ENCODE measurements at places on chromosomes 6 and 20.

- DNase-seq = peak; percentile 97
Observed at GRCh38 chr6:16723826-16724225, 37.4 kb downstream of the ATXN1 start.

- DNase-seq = no peak
Observed at GRCh38 chr6:151109361-151109760, 130.4 kb upstream of the AKAP12 start.

DNA sequence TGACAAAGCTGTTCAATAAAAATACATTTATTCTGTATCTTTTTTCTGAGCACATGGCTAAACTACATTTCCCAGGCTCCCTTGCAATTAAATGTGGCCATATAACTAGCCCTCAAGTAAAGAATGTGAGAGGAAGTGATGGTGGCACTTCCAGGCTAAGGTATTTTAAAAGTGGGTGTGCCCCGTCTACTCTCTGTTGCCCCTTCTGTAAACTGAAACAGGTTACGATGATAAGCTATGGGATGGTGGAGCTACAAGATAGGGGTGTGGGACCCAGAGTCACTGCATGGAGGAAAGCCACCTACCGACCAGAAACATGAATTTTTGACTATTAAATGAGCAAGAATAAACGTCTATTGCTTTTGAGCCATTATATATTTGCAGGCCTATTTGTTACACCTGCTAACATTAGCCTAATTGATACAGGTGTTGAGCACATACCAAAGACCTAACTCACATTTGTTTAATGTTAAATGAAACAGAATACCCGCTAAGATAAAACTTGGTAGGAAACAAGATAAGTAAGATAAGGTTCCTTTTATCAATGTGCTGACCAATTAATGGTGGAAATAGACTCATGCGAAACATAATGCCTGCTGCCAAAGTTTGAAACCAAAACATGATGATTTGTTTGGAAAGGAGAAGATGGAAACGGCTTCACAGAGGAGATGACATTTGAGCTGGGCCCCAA, 3.1 kb downstream of the FYN start:
- DNase-seq = no peak

- no peak for DNase-seq
Observed at GRCh38 chr20:11246251-11246775, 572.5 kb upstream of the JAG1 start.

DNA sequence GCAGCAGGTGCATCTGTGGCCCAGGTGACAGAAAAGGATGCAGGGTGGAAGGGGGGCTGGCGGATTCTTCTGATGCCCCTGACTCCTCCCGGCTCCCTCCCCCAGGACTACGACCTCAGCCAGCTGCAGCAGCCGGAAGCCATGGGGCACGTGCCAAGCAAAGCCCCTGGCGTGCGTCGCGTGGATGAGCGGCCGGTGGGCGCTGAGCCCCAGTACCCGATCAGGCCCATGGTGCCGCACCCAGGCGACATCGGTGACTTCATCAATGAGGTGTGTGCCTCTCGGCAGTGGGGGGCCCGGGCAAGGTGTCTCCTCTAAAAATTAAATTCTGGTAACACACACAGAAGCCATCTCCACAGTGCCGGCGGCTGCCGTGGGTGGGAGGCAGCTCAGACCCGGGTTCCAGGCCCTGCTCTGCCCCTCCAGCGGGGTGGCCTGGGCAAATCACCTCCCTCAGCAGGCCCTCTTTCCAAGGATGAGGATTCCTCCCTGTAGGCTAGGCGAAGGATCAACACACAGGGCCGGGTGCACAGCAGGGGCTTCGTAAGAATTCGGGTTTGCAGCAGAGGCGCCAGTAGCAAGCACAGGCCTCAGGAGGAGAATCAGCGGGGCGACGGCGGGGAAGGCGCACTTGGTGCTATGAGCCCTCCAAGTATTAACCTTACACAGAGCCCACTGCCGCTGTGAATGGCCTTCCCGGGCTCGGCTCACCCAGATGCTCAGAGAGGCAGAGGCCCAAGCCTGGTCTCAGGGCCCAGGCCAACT, 131.5 kb downstream of the TAF4 start:
- DNase-seq = no peak

GRCh38 chr6:22622351-22622750, 53.0 kb downstream of the HDGFL1 start:
- DNase-seq = no peak

DNA sequence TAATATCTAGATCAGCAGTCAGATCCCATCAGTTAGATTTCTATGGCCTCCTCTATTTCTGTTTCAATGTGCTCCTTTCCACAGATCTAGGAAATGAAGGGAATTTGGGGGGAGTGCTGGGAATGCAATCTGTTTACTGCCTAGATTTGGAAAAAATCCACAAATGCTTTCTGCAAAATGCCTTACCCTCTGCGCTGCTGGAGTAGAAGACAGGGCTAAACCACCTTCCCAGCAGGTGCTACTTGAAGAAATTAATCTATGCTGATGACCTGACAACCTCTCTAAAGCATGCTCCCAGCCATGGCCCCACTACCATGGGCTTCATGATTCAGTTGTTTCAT, 46.2 kb downstream of the LY86 start:
- no peak for DNase-seq

DNA sequence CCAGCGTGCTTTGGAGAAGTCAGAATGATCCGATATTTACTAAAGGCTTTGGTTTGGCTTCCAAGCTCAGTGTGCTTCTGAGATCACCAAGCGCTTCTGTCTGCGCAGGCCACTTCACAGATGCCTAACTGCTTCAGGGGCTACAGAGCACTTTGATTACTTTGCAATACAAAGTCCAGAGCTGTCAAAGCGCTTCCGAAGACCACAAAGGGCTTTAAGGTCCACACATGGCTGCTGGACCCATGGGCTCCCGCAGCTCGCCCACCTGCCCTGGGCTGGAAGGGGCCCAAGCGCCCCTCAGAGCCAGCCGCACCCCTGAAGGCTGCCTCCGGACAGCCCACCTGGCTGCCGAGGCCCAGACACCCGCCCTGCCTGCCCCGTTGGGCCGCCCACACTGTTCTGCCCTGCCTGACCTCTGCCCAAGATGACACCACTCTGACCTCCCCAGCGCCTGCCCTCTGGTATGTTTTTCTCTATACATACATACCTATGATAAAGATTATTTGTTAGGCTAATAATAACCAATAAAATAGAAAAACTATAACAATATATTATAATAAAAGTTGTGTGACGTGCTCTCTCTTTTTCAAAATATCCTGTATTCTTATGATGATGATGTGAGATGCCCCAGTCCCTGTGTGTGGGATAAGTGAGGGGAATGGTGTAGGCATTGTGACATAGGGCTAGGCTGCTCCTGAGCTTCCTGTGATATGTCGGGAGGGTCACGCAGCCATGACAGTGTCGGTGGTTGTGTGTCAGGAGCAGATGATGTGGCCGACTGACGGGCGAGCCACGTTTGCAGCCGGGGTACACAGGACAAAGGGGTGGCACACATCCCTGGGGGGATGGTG, 22.6 kb downstream of the DYNLT1 start:
- DNase-seq = no peak

GRCh38 chr6:70547313-70547712, 19.4 kb upstream of the SDHAF4 start:
- DNase-seq = no peak

- DNase-seq = no peak
Observed at GRCh38 chr6:10412461-10413261, 2.2 kb downstream of the TFAP2A start.

DNA sequence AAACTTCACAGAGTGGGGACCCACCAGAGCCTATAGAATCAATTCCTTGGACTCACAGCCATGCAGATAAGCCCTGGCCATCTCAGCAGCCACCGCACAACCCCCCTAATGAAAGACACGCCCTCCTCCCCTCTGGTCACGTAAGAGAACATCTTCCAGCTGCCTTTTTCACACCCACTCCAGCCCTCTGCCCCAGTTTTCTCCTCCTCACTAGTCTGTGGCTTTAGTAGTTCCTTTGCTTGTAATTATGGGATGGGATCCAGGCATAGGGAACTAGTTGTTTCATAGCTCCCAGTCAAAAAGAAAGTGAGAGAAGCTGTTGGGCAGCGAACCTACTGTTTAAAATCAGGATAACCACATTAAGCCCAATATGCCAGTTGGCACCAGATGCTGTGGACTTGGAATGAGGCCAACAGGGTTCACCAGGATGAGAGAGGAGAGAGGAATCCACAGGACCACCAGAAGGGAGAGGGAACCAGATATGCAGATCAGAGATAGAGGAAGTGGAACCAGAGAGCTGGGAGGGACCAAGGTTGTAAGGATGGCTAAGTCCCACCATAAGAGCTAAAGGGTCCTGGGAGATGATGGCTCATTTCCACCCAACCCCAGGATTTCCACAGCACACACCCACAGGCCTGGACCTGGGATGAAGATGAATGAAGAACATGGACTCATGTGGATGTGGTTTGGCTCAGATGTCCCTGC, 9.0 kb upstream of the BTN3A1 start:
- no peak for DNase-seq

DNA sequence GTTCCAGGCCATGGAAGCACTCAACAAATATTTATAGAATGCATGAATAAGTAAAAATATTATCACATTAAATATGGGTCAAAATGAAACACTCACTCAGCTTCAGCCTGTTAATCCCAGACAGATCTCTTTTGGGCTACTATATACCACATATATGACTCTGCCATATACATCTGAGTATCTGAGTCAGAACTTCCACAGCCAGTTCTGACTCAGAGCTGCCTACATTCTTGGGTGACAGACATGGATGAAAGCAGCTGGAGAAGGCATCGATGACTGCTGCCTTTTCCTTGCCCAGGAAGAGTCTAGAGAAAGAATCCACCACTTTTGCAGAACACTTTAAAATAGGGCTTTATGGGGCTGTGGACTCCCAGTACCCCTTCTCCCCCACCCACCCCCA, 11.5 kb upstream of the PDYN start:
- no peak for DNase-seq

DNA sequence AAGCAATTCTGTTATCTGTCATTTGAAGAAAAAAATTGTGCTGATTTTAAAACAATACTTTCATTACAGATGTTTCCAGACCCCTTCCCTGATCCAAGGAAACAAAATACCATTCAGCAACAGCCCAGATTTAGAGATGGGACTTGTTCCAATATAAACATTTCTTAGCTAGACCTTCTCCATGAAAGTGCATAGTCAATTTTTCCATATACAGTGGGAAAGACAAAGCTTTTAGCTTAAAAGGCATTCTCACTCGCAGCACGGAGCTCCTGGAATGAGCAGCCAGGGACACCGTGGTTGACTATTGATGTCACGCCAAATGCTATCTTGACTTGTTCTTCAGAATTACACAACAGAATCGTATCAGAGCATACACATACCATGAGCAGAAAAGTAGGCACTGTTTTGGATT, 21.5 kb downstream of the LAMA4 start:
- DNase-seq = no peak

GRCh38 chr6:12279322-12280091, 10.7 kb upstream of the EDN1 start:
- no peak for DNase-seq

- no peak for DNase-seq
Observed at GRCh38 chr6:5099537-5099936, 14.4 kb downstream of the PPP1R3G start.

DNA sequence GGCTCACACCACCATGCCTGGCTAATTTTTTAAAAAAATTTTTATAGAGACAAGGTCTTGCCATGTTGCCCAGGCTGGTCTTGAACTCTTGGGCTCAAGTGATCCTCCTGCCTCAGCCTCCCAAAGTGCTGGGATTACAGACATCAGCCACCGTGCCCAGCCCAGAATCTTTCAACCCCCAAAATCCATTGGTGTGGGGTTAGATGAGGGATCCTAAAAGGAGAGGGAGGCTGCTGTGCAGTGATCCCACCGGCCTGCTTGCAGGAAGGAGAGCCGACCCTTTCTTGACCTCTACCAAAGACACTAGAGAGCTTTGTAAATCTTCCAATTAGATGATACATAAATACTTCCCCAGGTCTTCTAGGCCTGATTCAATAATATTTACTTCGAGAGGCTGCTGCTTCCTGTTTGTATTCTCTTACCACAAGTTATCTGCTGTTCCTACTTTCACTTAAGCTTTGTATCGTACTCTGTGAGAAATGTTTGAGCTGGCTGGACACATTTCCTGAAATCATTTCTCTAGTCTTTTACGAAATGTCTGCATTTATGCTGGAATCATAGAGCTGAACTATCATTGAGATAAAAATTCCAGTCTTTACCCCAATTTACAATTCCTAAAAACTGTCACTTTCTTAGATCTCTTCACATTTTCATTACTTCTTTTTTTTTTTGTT, 49.3 kb upstream of the IER3 start:
- no peak for DNase-seq

GRCh38 chr6:31901415-31901952, 402 bp downstream of the ZBTB12 start:
- DNase-seq = no peak

DNA sequence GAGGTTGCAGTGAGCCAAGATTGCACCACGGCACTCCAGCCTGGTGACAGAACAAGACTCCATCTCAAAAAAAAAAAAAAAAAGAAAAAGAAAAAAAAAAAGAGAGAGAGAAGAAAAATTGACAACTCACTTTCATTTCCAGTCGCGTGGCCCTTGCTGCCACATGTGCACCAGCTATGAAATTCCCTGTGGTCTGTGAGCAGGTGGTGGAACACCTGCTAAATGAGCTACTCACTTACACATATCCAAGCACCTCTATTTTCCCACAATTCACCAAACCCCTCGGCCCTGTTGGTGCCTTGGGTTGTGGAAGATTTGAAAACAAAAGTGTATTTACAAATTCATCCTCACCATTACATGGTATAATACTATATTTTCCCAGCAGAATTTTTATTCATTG, 105.2 kb upstream of the ASF1A start:
- no peak for DNase-seq

- DNase-seq = no peak
Observed at GRCh38 chr20:4038047-4038459, 22.7 kb upstream of the RNF24 start.

- no peak for DNase-seq
Observed at GRCh38 chr20:21134883-21135493, 9.1 kb downstream of the KIZ start.

- DNase-seq = no peak
Observed at GRCh38 chr6:30703821-30704220, 13.0 kb upstream of the NRM start.

GRCh38 chr6:3247255-3248146, 11.2 kb upstream of the PSMG4 start:
- peak; percentile 96 for DNase-seq

DNA sequence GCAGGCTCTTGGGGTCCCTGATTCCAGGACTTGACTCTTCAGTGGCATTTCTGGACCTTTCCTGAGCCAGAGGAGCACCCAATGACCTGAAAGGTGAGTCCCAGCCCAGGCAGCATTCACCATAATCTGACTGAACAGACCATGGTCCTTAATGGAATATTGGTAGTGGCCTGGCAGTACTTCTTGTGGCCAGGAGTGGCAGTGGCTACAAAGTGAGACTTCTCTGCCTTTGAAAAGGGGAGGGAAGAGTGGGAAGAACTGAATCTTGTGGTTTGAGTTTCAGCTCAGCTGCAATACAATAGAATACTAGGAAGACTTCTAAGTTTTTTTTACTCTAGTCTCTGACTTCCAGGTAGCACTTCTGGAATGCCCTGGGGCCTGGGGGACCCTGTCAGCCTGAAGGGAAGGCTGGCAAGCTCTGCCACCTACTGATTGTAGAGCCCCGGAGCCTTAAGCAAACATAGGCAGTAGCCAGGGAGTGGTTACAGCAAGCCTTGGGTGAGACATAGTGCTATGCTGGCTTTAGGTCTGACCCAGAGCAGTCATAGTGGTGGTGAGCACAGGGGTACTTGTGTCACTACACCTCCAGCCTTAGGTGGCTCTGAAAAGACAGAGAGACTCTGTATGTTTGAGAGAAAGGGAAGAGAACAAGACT, 674.2 kb upstream of the MANEA start:
- DNase-seq = no peak

- no peak for DNase-seq
Observed at GRCh38 chr6:138514860-138515540, 15.7 kb upstream of the NHSL1 start.

All from non-pigmented ciliary epithelial cell (primary cell).